ENCODE measurements at places on chromosomes 4 and X. TPM values are rescaled to one million over a fixed set of nuclear protein-coding genes. Genes with fewer than 3 reads are reported as not detected.

ARSD gene
- 1.6 TPM for total RNA-seq

RBM46 gene
- total RNA-seq: not detected

DNA sequence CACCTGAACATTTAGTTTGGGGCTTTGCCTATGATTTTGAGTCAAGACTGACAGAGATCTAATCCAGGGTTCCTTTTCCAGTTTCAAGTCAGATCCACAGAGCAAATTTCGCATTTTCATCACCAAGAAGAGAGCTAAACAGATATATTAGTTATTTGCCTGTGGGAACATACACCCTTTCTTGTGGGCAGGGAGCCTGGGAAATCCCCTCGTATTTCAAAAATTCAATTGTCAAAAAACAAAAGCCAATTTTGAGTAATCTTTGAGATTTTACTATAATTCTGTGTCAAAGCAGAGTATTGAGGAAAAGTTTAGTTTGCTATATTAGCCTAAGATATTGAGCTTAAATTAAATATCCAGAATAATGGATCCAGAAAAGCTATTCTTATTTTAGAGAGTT, 56.6 kb downstream of the AFM start:
- DNase-seq: no peak
- no peak overlapping the region for H3K27ac ChIP-seq
- no peaks in the 10 kb centered on the region for H3K27me3 ChIP-seq
- H3K4me1 ChIP-seq: no peaks in the 10 kb centered on the region
- H3K36me3 ChIP-seq: no peaks in the 10 kb centered on the region
- no peak overlapping the region for H3K4me3 ChIP-seq

DNA sequence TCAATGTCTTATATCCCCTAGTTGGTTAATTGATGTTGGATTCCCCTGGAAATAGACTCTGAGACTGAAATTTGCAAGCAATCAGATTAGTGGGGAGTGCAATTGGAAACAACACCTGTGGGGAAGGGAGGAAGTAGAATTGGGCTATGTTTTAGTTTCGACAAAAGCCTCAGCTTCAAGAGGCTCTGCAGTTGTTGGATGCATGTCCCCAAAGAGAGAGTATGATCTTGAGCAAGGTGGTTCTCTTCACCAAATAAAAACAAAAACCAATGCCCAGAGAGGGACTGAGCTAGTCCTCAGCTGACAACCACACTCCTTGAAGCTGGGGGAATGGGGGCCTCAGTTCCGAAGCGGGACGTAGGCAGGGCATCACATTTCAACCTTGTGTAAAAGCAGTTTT, 77.1 kb downstream of the PRKG2 start:
- no peak overlapping the region for H3K4me3 ChIP-seq
- no peaks in the 10 kb centered on the region for H3K36me3 ChIP-seq
- no peaks in the 10 kb centered on the region for H3K4me1 ChIP-seq
- no peak overlapping the region for H3K27ac ChIP-seq
- DNase-seq: no peak
- no peaks in the 10 kb centered on the region for H3K27me3 ChIP-seq

GRCh38 chr4:11545651-11546050, 117.0 kb upstream of the HS3ST1 start:
- H3K4me3 ChIP-seq: no peak overlapping the region
- H3K27ac ChIP-seq: no peak overlapping the region
- no peaks in the 10 kb centered on the region for H3K36me3 ChIP-seq
- no peak for DNase-seq
- H3K4me1 ChIP-seq: no peaks in the 10 kb centered on the region

RENBP gene
- total RNA-seq: 4.6 TPM

MAGEA8 gene
- total RNA-seq: not detected

DNA sequence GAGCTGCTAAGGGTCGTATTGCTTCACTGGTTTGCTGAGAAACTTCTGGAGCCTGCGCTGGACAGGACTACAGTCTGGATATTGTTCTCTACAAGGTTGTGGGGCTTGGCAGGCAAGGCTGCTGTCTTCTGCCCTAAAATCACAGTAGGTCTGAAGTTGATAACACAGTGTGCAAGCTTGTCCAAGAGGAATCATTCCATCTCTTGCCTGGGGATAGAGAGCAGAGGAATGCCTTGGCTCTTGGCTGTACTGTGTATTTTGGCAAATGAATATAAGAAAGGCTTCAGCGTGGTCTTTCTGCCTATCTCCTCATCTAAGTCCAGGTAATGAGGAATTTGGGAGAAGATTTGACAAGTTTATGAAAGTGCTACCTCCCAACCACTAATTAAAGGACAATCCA, 9.4 kb upstream of the RASL11B start:
- no peaks in the 10 kb centered on the region for H3K27me3 ChIP-seq
- no peak overlapping the region for H3K4me3 ChIP-seq
- H3K4me1 ChIP-seq: no peaks in the 10 kb centered on the region
- DNase-seq: no peak
- H3K27ac ChIP-seq: no peak overlapping the region

RAI2 gene
- 0.55 TPM for total RNA-seq

DNA sequence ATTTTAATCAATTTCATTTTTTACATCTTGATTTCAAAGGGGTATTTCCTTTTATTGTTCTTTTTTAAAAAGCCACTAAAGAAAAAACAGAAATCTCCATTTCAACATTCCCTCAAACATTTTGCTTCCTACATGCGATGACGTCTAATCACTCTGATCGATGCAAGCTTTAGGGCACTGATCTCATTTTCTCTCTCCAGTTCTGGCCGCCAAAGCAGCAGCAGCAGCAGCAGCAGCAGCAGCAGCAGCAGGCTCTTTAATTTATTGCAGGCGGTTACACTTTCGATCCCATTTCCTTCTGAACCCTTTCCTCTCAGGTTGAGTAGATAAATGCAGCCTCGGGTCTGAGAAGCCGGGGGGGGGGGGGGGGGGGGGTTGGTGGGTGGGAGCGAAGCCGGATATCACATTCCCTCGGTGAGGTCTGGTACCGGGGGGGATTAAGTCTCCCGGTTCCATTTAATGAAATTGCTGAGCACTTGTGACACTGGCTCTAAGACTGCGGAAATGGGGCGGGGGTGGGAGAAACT, 3.4 kb upstream of the PCDH7 start:
- no peak overlapping the region for H3K4me3 ChIP-seq
- no peaks in the 10 kb centered on the region for H3K4me1 ChIP-seq
- no peak overlapping the region for H3K27ac ChIP-seq
- peaks cover 6% of the 10 kb centered on the region for H3K27me3 ChIP-seq

GRCh38 chrX:100928660-100929613, at the start of gene XKRX:
TSS of gene XKRX (minus strand) at chrX:100928917. CDS start at chrX:100928304, 613 bp downstream.
- no peak within 1 kb of the TSS for H3K27ac ChIP-seq
- H3K36me3 ChIP-seq: no peaks in the 10 kb centered on the region
- H3K4me3 ChIP-seq: peak within 1 kb of the TSS; percentile 43
- DNase-seq: no peak
- H3K4me1 ChIP-seq: peaks cover 11% of the 10 kb centered on the region
- H3K27me3 ChIP-seq: no peaks in the 10 kb centered on the region

- H3K36me3 ChIP-seq: no peaks in the 10 kb centered on the region
- H3K27ac ChIP-seq: no peak overlapping the region
- no peaks in the 10 kb centered on the region for H3K27me3 ChIP-seq
- no peak overlapping the region for H3K4me3 ChIP-seq
- no peaks in the 10 kb centered on the region for H3K4me1 ChIP-seq
Measured at GRCh38 chrX:69117876-69118526, 47.3 kb downstream of the PJA1 start.

UBE2D3 gene
- total RNA-seq: 452 TPM

GRCh38 chr4:68366600-68366999, 16.7 kb upstream of the YTHDC1 start:
- H3K36me3 ChIP-seq: no peaks in the 10 kb centered on the region
- DNase-seq: no peak
- H3K4me3 ChIP-seq: no peak overlapping the region
- no peaks in the 10 kb centered on the region for H3K4me1 ChIP-seq
- H3K27me3 ChIP-seq: no peaks in the 10 kb centered on the region

DNA sequence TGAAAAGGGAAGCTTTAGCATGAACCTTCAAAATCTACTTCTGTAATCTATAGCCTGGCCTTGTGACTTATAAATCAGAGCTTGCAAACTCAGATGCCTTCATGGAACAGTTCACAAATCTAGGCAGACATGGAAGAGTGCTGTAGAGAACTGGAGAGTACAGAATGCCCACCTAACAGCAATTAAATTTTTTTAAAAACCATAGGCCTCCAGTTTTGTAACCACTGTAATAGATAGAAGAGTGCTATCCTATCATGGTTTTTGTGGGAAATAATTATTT, 10.4 kb downstream of the MTMR1 start:
- no peak for DNase-seq
- H3K27me3 ChIP-seq: no peaks in the 10 kb centered on the region
- H3K27ac ChIP-seq: no peak overlapping the region

GRCh38 chr4:146159384-146160058, 16.0 kb upstream of the LSM6 start:
- H3K4me3 ChIP-seq: no peak overlapping the region
- no peaks in the 10 kb centered on the region for H3K27me3 ChIP-seq
- H3K4me1 ChIP-seq: no peaks in the 10 kb centered on the region
- no peak for DNase-seq

- no peak for DNase-seq
- H3K4me3 ChIP-seq: no peak overlapping the region
- no peaks in the 10 kb centered on the region for H3K27me3 ChIP-seq
- H3K4me1 ChIP-seq: peaks cover 17% of the 10 kb centered on the region
- no peaks in the 10 kb centered on the region for H3K36me3 ChIP-seq
Measured at GRCh38 chrX:119235051-119235511, 1.0 kb upstream of the PGRMC1 start.

USP27X gene
- 1.7 TPM for total RNA-seq

- DNase-seq: no peak
- H3K4me1 ChIP-seq: no peaks in the 10 kb centered on the region
- H3K36me3 ChIP-seq: no peaks in the 10 kb centered on the region
- no peak overlapping the region for H3K4me3 ChIP-seq
- no peaks in the 10 kb centered on the region for H3K27me3 ChIP-seq
Measured at GRCh38 chrX:49992853-49993252, 70.5 kb downstream of the CLCN5 start.

RAB39B gene
- 12.0 TPM for total RNA-seq

CCSER1 gene
- total RNA-seq: 0.20 TPM

ALB gene
- total RNA-seq: not detected

GRCh38 chrX:124441971-124442590, 95.7 kb downstream of the SH2D1A start:
- H3K36me3 ChIP-seq: no peaks in the 10 kb centered on the region
- H3K27ac ChIP-seq: no peak overlapping the region
- no peaks in the 10 kb centered on the region for H3K27me3 ChIP-seq
- H3K4me1 ChIP-seq: no peaks in the 10 kb centered on the region
- H3K4me3 ChIP-seq: no peak overlapping the region

GRCh38 chr4:14478504-14478903, 523.8 kb upstream of the CPEB2 start:
- H3K4me1 ChIP-seq: no peaks in the 10 kb centered on the region
- DNase-seq: no peak
- H3K27ac ChIP-seq: no peak overlapping the region
- H3K4me3 ChIP-seq: no peak overlapping the region

- no peaks in the 10 kb centered on the region for H3K27me3 ChIP-seq
- no peak for DNase-seq
- H3K4me1 ChIP-seq: no peaks in the 10 kb centered on the region
- no peaks in the 10 kb centered on the region for H3K36me3 ChIP-seq
- H3K4me3 ChIP-seq: no peak overlapping the region
Measured at GRCh38 chr4:127732623-127733328, 2.6 kb downstream of the SLC25A31 start.

All from CD8-positive, alpha-beta memory T cell (primary cell).